Stimulated activated CD4-positive, alpha-beta T cell treated with anti-CD3 and anti-CD28 coated beads, Interleukin-1b, Interleukin-23, amount 100 ng/mL, for 1 hour (primary cell): ENCODE measurements at places on chromosomes 2 and 18.

DNA sequence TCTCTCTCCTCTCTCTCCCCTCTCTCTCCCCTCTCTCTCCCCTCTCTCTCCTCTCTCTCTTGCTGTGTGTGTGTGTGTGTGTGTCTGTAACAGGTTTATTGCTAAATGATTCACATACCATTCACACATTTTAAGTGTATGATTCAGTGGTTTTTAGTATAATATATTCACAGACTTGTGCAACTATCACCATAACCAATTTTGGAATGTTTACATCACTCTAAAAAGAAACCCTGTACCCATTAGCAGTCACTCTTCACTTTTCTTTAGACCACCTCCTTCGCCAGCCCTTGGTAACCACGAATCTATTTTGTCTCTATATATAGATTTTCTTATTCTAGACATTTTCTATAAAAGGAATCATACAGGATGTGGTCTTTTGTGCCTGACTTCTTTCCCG lies 11.4 kb downstream of the THNSL2 start:
- no peak for DNase-seq

GRCh38 chr2:163255086-163255485 lies 416.5 kb upstream of the KCNH7 start:
- no peak for DNase-seq

- DNase-seq: no peak
These were observed 41.8 kb upstream of the HAAO start for GRCh38 chr2:42834161-42834560.

DNA sequence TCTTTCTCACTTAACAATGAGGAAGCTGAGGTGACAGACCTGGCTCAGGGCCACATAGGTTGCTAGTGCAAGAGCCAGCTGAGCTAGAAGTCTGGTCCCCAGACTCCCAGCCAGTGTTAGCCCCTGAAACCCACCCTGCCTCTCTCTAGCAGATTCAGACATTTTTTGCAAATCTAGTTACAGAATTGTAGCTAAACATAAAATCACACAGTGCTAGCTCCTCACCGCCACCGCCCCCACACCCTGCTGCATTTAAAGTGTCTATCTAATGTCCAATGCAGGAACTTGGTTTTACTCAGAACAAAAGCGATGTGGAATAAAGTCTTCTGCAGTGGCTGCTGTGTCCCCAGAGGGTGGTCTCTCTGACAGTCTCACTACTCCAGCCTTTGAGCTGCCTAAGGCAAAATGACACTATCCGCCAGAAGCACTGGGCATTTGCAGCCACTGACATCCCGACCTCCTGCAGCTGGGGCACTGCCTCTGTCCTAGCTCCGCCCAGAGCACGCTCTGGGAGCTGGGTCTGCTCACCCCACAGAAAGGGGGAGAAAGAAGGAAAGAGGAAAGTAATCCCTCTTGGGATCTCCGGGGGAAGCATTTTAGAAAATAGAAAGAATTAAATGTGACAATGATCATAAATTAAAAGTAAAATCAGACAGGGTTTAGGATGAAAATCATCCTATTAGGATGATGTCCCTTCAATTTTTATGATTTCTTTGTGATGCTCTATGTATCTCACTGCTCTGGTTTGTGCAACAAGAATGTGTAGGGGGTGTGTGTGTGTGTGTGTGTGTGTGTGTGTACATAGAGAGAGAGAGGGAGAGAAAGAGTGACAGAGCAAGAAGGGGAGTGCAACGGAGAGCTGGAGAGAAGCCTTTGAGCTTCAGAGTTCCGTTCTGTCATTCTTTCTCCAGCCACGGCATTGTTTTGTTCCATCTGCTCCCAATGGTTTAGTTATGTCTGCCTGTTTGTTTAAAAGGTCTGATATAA lies 50.5 kb upstream of the ST8SIA3 start:
- DNase-seq: no peak

DNA sequence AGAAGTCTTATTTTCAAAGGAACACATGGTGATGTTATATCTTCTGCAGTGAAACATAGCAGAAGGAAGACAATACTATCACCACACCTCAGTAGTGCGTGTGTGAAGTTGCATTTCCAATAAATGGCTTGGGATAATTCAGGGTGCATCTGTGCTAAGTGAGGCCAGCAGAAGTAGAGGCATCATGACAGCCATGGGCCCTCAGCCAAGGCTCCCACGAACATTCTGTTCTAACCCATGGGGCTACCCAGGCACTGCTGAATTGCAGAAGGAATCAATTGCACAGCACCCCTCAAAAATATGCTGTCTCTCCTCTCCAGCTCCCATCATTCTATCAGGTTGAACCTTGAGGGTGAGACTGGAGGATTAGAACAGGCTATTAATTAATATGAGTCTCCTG lies 139.5 kb downstream of the RIF1 start:
- no peak for DNase-seq

DNA sequence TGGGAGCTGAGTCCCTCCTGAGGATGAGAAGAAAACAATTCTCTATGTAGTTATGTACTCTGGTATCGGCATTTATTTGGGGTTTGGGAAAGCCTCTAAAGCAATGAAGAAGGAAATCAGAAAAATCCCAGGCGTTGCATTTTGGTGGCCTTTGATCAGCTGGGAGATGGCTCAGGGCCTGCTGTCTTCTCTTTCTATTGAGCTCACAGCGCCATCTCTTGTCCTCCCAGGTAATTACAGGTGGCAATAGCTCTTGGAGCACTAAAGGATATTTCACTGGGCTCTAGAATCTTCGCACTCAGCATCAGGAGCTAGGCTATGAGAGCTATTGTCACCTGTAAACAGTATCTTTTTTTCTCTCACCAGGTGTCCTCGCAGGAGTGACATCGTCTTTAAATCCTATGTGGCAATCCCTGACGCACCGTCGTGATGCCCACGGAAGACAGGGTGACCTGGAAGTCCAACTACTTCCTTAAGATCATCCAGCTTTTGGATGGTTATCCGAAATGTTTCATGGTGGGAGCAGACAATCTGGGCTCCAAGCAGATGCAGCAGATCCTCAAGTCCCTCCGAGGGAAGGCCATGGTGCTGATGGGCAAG lies 76.1 kb upstream of the PMAIP1 start:
- DNase-seq: no peak

GRCh38 chr2:199740111-199740428 lies 110.9 kb downstream of the FTCDNL1 start:
- no peak for DNase-seq

- no peak for DNase-seq
These were observed 13.2 kb upstream of the KCMF1 start for GRCh38 chr2:84957771-84958134.

DNA sequence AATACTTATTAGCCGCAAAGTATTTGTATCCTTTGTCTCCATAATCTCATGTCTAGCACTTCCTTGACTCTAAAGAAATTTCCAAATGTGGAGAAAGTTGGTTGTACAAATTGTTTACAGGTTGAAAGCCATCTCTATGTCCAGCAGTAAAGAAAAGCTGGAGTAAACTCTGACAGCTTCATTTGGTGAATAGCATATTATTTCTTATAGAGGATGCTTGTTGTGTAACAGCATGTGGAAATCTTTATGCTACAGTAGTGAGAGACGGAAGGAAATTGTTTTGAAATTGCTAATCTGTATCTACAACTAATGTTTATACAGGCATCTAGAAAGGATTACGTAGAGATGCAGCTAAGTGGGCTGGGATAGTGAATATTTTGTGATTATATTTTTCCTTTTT lies 78.5 kb downstream of the UGGT1 start:
- DNase-seq: no peak

DNA sequence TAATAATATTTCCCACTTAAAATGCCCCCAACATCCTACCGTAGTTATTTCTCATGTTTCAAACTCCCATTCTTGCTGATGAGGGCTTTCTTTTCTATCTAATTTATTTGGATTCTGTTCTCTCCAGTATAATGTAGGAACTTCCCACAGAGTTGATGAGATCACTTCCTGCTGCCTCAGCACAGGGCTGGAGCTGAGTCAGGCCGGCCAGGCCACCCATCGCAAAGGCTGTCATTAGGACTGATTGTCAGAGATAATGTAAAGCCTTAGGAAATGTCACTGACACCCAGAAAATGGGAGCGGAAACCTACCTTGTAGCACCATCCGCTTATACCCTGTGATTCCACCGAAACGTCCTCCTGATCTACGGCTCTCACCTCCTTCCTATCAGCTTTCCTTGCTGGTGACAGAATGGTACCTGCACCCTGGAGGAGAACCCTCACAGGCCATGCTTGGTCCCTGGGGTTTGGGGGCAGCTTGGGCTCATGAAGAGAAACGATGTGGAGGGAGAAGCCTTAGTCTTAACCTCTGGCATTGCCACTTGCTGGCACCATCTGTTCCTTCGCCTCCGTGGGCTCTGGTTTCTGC lies 672.8 kb upstream of the ID2 start:
- DNase-seq: no peak

DNA sequence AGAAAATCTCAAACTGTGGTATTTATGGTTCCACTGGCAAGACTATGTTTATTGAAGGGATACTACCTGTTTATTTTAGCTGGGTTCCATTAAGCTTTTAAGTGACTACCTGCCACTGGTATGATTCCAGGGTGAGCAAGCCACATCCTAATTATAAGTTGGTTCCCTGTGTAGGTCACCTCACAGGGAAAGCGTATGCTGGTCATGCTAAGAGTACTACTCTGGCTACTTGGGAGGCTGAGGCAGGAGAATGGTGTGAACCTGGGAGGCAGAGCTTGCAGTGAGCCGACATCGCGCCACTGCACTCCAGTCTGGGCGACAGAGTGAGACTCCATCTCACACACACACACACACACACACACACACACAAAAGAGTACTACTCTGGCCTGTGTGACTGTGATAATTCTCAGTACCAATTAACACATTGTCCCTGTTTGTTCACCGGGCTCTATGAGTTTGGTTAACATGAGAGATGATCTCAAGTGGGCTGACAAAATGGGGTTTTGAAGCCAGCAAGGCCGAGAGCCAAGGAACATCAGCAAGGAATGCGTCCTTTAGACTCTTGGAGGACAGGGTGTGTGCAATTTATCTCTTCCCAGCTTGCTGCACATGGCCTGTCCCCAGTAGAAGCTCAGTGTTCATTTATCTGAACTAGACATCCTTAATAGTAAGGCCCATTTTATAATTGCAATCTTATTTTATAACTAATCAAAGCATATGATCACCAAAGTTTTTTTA lies 15.2 kb upstream of the ITSN2 start:
- DNase-seq: no peak
